ENCODE measurements at places on chromosomes 5 and 9. TPM values are rescaled to one million over a fixed set of nuclear protein-coding genes. Genes with fewer than 3 reads are reported as not detected.

Gene DENND1A
- total RNA-seq: 46.7 TPM

Gene THBS4
- total RNA-seq: 1.1 TPM

Gene SMAD5
- total RNA-seq: 14.8 TPM

Gene C9orf153
- 0.18 TPM for total RNA-seq

Gene BTNL8
- not detected for total RNA-seq

Gene TAF11L9
- total RNA-seq: not detected

Gene ORM2
- 0.64 TPM for total RNA-seq

Gene OTULINL
- total RNA-seq: 4.7 TPM

- no peak for DNase-seq
Measured at GRCh38 chr5:72296256-72296655, 23.8 kb downstream of the MRPS27 start.

DNA sequence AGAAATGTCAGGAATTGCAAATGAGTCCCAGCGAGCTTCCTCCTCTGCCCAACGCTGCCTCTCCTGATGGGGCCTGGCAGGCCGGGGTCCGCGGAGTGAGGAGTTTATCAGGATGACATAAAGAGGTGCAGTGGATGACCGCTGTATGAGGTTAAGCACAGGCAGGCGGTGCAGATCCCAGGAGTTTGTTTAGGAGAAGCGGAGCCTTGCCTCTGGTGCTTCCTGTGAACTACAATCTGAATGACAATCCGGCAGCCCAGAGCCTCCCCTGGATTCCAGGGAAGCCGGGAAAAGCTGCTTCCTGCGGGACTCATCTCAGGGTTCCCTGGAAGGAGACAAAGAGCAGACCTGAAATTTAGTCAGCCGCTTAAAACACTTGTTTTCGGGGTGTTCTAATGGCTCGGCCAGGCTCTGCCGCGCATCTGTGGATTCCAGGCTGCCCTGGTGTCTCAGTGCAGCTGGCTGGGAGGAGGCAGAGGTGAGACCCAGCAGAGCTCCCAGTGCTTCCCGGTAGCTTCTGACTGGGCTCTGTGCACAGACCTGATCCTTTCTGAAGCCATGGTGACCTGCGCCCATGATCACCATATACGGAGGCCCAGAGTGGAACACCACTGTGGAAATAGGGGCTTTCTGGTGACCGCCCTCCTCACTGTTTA, 69.8 kb upstream of the IRX4 start:
- no peak for DNase-seq

- no peak for DNase-seq
Measured at GRCh38 chr9:135499326-135500070, 984 bp upstream of the MRPS2 start.

- no peak for DNase-seq
Measured at GRCh38 chr9:126055381-126055985, 271.1 kb upstream of the MVB12B start.

DNA sequence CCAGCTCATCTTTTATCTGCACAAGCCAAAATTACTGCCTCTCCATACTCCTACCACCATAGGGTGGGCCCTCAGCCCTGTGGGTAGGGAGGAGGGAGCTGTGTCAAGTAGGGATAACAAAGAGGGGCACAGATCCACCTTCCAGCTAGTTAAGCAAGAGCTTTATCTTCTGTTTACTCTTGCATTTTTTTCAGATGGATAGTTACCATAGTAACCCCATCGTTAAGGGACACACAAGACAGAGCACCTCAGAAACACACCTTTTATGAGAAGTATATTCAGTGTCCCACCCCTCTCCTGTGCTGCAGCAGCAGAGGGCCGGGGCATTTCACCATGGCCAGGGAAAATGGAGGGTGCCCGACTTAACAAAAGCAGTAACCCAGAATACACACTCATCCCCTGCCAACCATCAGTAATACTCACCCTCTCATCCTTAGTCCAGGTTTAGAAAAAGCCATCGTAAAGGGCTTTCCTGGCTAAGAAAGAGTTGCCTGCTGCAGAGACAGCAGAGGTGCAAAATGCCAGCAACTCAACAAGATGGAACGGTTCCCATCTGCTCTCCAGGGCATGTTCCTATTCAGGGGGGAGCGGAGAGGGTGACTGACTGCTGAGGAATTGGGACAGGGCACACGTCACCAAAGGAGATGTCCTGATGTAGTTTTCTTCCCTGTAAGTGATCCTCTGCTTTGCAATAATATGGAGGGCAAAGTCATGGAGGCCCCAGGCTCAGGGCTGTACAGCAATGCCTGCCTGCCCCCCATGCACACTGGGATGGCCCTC, 25.1 kb downstream of the MACROH2A1 start:
- no peak for DNase-seq

DNA sequence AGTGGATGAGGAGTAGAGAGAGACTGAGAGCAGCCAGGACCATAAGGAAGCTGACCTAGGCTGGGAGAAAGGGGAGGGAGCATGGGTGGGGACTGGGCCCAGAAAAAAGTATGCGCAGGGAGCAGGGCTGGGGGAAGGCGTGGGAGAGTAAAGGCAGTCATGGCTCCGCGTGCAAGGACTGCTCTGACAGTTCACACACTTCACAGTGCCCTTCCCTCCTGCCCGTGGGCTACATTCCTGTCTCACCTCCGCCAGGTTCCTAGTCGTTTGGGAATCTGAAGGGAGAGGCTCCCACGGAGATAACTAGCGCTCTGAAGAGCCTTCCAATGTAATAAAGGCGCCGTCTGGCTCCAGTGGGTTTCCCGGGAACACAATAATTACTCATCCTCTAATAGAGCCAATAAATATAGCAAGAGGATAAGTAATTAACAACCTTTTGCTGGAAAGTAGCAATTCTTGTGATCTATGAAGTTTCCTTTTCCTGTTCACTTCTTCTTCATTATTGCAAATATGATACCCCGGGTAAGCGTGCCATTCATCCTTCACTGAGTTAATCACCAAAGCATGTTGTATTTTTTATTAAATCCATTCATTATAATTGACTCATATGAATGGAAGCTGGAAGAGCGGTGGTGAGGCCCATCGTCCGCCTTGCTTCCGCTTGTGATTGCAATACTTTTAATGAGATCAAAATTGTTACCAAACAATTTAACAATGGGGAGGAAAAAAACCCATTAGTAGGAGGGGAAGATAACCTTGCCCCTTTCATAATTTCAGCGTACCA, 39.3 kb downstream of the TTLL11 start:
- DNase-seq: no peak

DNA sequence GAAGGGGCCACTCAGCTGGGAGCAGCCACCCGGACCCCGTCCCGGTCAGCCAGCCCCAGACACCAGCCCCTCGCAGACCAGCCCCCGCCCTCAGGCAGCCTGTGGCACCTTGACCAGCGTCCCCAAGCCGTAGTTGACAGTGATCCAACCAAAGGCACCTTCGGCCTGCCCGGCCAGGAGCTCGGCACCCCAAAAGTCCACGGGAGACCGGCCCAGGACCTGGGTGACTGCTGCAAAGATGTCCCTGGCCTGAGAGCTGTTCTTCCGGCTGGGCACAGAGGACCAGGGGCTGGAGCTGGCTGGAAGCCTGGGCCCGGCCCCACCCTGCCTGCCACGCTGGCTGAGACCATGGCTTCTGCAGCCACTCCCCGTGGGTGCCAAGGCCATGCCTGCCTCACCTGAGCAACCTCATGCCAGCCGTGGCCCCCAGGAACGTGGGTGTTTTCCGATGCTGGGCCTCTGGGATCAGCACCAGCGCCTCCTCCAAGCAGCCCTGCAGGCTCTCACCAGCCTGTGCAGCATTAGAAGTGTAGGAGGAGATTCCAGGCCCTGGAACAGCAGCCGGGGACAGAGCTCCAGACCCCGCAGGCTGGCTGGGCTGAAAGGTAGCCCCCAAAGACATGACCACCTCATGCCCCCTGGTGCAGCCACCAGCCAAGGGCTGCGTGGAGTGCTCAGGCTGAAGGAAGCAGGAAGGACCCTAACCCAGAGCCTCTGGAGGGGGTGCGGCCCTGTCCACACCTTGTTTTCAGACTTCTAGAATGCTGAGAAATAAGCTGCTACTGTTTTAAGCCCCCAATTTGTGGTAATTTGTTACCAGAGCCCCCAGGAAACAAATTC, 4.2 kb downstream of the ENTPD8 start:
- DNase-seq: no peak

- no peak for DNase-seq
Measured at GRCh38 chr5:138468133-138468965, 3.1 kb downstream of the EGR1 start.

DNA sequence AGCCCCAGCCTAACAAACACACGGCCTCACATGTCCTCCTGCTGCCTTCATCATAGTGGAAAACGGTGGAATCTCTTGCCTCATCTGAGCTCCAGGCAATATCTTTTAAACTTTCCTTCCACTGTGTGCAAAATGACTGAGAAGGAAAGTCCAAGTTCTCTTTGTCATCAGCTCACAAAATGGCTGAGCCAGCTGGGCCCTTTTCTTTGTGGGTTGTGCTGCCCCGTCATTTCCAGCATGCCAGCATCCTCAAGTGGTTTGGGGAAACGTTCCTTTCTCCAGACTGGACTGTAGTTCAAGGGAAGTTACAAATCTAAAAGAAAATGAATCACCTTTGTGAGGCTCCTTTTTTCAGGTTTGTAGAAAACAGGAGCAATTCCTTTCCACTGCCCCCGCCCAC, 171.1 kb upstream of the FSTL4 start:
- DNase-seq: no peak

DNA sequence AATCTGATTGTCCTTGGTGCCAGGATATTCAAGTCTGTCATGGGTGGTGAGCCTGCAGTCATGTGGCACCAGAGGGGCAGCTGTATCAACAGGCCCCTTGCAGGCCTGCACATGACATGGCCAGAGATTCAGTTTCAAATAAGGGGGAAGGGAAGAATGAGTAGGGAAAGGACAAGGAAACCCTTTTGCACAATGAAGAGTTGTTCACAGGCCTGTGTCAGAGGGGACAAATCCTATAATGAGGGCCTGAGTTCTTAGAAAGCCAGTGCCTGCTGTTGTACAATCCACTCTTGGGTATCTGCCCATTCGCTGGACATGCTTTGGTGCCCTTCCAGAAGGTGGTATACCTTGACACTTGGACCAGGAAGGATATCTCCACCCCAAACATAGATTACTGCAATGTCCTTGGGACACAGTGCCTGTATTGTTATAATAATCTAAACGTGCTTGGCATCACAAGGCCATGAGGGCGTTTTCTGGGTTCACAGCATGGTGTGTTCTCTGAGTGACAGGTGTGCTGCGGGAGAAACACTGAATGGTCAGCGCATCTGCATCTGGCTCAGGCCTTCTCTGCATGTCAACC, 1.9 kb upstream of the TMEM171 start:
- DNase-seq: no peak

- no peak for DNase-seq
Measured at GRCh38 chr9:107284636-107285035, 1.6 kb downstream of the RAD23B start.

GRCh38 chr5:57340681-57341080, 141.9 kb downstream of the ACTBL2 start:
- no peak for DNase-seq

DNA sequence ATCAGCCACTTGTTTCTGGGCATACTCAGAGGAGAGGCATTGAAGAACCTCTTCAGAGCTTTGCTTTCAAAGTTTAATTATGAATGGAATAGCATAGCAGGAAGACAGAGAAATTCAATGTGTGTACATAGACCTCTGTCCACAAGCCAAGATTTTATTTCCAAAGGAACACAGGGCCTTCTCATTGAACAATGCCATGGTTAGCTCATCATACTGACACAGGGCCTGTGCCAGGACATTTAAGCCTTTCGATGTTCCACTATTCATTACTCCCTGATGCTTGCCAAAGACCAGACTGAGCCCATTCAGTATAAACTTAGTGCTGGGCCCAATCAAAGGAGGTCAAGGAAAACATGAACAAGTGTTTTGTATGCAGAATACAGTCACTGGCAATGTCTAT, 280.8 kb downstream of the FBXL17 start:
- no peak for DNase-seq

DNA sequence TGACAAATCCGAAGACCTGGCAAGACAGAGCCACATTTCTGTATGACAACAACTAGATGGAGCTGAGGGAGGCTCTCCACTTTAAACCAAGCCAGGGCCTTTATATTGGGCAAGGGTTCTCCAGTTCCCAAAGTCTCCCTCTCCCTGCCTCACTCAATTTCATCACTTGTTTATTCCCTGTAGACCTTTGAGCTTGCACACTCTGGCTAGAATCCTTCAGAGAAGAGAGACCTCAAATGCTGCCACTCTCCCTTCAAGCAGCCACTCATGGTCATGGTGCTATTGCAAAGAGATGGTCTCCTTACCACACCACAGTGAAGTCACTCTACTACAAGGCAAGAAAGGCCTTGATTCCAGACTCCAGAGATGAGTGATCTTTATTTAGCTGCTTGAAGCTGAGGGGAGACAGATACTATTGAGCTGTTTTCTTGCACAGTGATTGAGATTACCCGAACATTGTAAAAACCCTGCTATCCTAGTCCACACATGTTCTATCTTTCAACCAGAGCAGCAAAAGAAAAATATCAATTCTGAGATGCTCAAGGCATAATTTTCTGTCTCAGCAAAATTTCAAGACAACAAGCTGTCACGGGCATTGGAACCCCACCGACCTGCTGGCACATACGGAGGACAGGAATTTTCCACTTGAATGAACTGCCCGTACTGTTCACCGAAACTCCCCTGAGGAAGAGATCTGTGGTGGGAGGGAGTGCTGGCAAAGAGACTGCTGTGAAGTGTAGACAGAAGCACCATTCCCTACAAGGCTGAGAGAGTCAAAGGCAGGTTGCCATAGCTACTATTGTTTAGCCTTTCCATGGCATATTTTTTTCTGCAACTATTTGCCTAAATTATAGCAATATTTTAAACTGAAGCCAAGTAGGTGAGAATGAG, 81.1 kb downstream of the CDO1 start:
- DNase-seq: no peak

DNA sequence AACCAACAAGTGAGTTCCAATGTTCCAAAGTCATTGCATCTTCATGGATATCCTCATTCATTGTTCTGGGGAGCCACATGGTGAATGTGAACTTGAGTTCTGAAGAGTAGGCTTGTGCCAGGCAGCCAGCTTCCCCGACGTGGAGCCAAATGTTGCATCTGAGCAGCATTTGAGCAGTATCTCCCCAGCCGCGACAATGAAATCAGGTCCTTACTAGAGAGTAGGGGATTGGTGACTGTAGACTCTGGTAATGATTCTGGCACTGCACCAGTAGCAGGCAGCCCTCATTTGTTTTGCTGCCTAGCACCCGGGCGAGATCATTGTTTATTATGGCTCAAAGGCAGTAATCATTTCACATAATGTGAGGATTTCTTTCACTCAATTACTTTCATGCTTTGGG, 451.4 kb upstream of the C9orf72 start:
- DNase-seq: no peak

Data from GM12878 (cell line).